ENCODE measurements at places on chromosomes 2 and 18.

DNA sequence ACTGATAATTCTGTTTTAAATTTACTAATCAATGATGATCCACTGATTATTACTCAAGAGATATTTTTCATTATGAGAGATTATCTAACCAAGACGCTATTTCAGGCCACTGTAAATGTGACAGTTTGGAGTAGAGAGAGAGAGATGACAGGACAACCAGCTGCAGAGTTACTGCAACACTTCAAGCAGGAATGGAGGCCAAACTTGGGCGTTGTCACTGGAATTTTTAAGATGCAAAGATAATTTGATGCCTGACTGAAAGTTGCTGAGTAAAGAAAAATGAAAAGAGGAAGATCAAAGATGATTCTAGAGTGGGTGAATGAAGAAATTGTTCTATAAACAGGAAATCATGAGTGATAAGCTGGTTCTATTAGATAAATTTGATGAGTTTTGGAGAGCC lies 1302.1 kb upstream of the TMEFF2 start:
- DNase-seq, result no peak

- no peak for DNase-seq
Measured at GRCh38 chr18:10404168-10404567, 50.3 kb upstream of the APCDD1 start.

DNA sequence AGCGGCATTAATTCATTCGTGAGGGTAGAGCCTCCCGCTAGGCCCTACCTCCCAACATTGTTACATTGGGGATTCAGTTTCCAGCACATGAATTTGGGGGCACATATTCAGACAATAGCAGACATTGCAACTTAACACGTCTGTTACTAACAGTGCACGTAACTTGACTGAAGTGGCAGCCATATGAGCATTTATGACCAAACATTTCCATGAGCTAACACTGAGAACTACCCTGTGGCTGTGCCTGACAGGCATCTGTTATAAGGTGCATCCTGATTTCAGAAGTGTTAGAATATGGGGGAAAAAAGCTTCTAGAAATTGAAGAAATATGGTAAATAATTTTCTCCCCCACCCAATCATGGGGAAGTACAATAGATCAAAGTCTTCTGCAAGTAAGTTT lies 24.5 kb downstream of the MALT1 start:
- no peak for DNase-seq

DNA sequence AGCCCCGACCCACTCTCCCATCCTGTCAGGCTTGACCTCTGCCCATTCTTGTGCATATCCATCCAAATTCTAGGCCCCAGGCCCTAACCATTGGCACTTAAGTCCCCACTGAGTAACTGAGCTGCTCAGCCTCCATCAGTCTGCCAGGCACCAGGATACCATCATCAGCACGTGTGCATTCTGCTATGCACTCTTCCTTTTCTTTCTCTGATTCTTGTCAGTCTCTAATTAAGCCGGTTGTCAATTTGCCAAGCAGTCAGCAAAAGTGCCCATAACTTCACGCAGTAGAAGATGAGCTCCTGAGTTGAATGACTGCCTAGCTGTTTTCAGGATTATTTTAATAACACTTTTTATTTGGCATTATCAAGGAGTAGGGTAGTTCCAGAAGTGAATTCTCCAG lies 107.2 kb downstream of the FEZ2 start:
- DNase-seq, result no peak

GRCh38 chr2:198615972-198616371 lies 811.6 kb downstream of the PLCL1 start:
- no peak for DNase-seq

- DNase-seq, result no peak
Measured at GRCh38 chr2:129729646-129730045, 249.8 kb upstream of the RAB6C start.

DNA sequence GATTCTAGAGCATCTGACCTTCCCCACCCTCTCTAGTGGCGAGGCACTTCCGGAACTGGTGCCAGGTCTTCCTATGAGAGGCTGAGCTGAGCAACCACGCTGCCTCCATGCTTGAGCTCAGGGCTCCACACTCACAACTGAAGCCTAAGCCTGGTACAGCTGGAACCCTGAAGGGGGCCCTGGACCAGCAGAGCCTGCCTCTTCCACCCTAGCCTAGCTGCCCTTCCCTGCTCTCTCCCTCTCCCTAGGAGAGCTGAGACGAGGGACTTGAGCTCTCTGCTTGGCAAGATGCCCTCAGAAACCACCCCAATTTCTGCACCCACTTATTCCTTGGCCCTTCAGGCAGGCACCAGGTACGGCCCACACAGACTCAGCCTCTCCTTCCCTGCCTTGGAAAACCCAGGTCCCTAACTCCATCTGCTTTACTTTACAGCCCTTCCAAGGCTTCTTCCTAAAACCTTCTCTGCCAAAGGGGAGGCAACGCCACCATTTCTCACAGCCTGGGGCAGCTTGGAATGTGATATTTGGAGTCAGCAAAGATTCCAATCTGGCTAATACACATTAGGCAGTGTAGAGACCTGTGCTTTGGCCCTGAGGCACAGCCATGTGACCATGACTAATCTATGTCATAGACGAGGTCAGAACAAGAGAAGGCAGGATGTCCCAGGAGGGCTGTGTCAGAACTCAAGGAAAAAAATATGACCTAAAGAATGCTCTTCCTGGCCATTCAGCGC lies 18.8 kb downstream of the COX7A2L start:
- DNase-seq, result no peak

- DNase-seq, result no peak
Measured at GRCh38 chr2:72097276-72097675, 50.4 kb downstream of the CYP26B1 start.

DNA sequence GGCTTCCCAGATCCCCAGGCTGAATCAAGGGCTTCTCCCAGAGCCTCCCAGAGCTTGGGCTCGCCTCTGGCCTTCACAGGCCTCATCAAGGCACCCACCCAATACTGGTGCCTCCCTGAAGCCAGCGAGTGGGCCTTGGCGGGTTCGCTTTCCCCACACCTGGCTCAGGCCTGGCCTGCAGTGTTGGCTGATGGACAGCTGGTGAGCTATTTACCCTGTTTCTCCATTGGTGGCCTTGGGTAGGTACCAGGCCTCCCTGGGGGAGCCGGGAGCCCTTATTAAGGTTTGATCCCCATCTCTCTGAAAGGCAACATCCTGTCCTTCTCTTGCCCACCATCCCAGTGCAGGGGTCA lies 18.2 kb upstream of the DUSP2 start:
- no peak for DNase-seq

DNA sequence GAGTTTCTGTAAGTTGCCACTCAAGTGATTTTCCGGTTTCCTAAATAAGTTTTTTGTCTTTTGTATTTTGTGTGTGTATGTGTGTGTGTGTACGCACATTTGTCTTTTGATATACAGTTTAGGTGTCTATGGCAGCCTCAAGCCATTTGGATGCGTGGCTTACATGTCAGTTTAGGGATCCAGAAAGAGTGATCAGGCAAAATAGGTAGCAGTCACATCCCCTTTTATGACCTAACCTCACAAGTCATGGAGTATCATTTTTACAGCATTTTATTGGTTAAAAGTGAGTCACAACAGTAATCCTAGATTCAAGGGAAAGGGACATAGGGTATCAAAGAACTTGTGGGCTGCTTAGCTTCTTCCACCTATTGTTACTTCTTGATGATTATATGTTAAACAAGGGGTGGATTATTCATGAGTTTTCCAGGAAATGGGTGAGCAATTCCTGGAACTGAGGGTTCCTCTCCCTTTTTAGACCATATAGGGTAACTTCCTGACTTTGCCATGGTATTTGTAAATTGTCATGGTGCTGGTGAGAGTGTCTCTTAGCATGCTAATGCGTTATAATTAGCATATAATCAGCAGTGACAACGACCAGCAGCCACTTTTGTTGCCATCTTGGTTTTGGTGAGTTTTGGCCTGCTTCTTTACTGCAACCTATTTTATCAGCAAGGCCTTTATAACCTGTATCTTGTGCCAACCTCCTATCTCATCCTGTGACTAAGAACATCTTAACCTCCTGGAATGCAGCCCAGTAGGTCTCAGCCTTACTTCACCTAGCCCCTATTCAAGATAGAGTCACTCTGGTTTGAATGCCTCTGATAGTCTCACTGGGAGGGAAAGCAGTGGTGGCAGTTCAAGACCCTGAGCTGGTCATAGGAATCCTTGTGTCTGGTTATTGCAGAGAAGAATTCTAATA lies 8.6 kb upstream of the SOCS6 start:
- no peak for DNase-seq

DNA sequence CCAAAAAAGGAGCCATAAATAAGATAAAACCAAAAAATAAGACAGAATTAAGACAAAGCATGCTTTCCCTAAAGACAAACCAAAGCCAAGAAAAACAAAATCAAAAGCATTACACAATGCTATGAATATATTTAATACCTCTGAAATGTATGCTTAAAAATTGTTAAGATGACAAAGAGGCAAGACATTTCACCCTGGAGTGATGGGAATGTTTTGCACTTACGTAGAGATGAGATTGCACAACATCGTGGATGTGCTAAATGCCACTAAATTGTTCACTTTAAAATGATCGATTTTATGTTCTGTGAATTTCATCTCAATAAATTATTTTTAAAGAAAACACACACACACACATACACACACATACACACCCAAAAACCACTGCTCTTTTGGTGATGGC lies 386.6 kb upstream of the KLHL29 start:
- DNase-seq, result no peak

GRCh38 chr2:205687641-205687956 lies 5.3 kb downstream of the NRP2 start:
- DNase-seq, result no peak

- DNase-seq, result no peak
Measured at GRCh38 chr2:176483901-176484568, 214.8 kb downstream of the MTX2 start.

- DNase-seq, result no peak
Measured at GRCh38 chr2:108388045-108388444, 10.3 kb downstream of the SULT1C4 start.

- no peak for DNase-seq
Measured at GRCh38 chr2:100731535-100731981, 88.4 kb upstream of the NPAS2 start.

DNA sequence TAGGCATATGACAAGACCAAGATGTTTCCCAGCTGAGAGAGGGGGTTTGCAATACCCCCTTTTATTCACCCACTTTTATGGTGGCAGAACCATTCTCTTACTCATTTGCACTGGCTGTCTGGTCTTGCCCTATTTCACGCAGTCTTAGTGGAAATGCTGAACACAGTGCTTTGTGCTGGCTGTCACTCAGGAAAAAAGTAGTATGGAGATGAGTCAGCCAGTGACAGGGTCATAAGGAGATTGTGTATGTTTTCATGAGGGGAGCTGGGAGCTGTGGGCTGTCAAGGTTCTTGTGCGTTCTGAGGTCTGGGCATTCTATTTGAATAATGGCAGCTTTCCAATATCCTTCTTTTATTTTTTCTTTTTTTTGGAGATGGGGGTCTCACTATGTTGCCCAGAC lies 10.9 kb upstream of the CNRIP1 start:
- DNase-seq, result no peak

DNA sequence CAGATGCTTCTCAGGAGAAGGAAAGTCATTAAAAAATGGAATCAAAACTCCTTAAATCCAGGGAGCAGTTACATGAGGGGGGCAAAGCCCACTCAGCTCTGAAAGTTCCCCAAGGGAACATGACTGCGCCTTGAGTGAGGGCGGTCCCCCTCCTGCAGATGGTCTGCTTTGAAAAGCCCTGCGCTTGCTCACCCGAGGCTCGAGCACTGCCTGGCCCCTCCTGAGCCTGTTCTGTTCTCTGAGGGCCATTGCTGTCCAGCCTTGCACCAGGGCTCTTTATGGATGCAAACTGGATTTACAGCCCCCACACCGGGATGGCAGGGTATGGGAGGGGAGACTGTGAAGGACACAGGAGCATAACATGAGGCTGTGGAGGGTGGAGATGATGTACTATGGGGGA lies 37.8 kb upstream of the DNMT3A start:
- DNase-seq, result no peak

GRCh38 chr2:201271917-201272316 lies 11.6 kb downstream of the CASP8 start:
- DNase-seq, result no peak

DNA sequence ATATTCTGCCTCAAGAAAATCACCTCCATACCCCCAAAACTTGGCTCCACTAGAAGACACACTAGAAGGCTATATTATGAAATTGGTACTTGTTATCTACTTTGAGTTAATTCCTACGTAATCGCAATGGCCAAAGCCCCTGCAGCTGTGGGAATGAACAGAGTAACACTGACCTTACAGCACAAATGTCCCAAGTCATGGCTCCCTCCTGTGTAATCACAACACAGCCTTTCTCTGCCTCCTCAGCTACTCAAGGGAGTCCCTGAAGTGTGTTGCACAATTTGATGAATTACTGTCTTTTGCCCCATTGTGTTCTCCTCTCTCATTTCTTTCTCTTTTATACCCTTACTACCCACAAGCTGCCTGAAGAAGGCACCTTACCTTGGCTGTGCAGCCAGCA lies 375.2 kb downstream of the ARHGAP15 start:
- DNase-seq, result no peak

GRCh38 chr2:163697846-163698637 lies 37.8 kb downstream of the FIGN start:
- no peak for DNase-seq

DNA sequence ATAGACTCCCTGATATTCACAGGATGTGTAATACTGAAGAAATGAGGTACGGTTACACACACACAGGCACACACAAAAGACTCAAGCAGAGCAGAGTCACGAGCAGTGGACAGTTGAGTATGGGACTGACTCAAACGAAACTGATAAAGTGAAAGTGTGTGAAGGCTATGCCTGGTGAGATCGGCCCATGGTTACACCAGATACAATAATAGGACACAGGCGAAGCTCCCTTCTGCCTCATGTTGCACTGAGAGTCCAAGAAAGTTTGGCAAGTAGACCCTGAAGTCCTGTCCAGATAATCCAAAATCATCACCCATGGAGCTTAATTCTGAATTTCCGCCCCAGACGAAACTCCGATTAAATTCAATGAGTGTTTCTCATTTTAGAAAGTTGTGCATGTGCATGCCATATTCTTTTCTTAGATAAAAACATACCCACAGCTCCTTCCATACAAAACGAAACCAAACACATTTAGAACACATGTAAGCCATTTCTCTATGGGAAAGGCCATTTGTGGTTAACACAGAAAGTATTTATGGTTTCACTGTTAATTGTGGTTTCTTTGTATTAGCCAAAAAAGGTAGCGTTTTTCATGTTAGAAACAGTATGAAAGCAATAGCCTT lies 567.6 kb downstream of the PLCL1 start:
- no peak for DNase-seq

GRCh38 chr2:68041704-68042245 lies 21.0 kb downstream of the C1D start:
- DNase-seq, result no peak

Measured in CD14-positive monocyte (primary cell).